ENCODE measurements at places on chromosomes 16 and 17. TPM values are rescaled to one million over a fixed set of nuclear protein-coding genes. Genes with fewer than 3 reads are reported as not detected.
A peak's percentile ranks its signal among the peaks of the same experiment; 100 is the strongest.

DNA sequence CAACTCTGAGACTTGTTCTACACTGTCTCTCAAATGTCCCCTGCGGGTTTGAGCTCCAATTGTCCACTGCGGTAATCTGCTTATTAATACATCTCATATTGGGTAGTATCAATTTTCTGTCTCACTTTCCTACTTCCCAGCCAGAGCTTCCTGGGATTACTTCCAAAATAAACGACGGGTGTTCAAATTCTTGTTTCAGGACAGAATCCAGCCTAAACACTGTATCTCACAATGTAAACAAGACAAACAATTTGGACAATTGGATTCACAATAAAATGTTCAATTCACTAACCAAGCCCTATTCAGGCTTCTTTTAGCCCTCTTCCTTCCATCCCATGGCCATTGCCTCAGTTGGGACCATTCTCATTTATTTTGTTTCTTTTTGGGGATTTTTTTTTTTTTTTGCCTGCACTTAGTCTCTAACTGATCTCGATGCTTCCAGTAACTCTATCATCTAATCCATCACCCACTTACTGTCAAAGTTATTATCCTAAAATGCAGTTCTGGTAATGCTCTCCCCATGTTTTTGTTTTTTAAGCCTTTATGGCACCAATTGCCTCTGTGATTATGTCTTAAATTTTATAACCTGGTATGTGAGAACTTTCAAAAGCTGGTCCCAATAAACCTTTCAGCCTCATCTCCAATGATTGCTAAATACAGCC is 2.0 kb upstream of the VAT1L start:
- DNase-seq: no peak

DNA sequence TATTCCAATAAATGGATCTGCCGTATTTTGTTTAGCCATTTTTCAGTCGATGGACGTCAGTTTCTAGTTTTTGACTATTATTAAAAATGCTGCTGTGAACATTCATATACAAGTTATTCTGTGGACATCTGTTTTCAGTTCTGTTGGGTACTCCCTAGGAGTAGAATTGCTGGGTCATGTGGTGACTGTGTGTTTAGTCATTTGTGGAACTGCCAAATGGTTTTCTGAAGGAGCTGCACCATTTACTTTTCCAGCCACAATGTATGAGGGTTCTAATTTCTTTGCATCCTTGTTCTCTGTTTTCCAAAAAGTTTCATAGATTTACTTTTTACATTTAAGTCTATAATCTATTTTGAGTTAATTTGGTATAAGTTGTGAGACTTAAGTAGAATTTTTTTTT is 29.5 kb downstream of the CYLD start:
- DNase-seq: no peak

Gene SLC4A1
- not detected for total RNA-seq

DNA sequence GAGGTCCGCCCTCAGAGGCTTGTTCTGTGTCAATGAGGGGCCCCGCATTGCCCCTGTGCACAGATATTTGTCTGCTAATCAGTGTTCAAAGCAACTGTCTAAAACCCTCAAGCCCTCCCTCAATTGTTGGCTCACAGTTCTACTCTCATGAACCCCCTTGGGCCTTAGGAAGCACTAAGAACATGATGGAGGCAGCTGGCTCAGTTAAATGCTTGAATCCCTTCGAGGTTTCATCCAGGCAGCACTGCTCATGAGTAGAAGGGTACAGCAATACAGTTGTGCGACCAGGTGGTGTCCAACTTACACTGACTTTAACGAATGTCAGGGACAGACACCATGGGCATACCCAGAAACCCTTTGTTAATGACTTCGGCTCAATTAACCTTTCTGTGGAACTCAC is 89.2 kb upstream of the WSCD1 start:
- no peak for DNase-seq

- DNase-seq: peak; percentile 71
Observed at GRCh38 chr17:82244413-82245133, 15.7 kb downstream of the SLC16A3 start.

Gene FAM20A
- total RNA-seq: 4.4 TPM

Data from uterus (tissue), 4 donors.